ENCODE measurements at places on chromosomes 1 and 21.
A peak's percentile ranks its signal among the peaks of the same experiment; 100 is the strongest.

DNA sequence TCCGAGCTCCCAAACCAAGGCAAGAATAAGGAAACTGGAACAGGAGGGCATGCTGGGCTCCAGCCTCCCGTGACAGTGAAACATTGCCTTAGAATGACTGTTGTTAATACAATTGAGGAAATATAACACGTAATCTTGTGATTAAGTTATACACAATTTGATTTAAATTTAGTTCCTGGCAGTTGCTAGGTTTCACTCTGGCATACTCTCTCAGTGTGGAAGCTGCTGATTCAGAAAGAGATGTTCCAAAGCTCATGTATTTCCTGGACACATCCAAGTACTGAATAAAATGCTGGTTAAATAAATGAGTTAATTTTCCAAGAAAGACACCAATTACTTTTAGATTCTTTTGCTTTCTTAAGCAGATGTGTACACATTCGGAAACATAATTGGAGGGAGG is 176.1 kb downstream of the GRIK1 start:
- DNase-seq = no peak

DNA sequence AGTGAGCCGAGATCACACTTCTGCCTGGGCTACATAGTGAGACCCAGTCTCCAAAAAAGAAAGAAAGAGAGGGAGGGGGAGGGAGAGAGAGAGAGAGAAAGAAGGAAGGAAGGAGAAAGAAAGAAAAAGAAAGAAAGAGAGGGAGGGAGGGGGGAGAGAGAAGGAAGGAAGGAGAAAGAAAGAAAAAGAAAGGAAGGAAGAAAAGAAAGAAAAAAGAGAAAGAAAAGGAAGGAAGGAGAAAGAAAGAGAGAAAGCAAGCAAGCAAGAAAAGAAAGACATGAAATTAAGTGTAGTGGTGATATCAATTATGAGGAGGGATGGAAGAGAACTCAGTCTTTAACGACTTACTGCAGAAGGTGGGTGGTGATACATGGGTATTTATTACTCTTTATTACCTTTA is 38.5 kb downstream of the CA6 start:
- no peak for DNase-seq

DNA sequence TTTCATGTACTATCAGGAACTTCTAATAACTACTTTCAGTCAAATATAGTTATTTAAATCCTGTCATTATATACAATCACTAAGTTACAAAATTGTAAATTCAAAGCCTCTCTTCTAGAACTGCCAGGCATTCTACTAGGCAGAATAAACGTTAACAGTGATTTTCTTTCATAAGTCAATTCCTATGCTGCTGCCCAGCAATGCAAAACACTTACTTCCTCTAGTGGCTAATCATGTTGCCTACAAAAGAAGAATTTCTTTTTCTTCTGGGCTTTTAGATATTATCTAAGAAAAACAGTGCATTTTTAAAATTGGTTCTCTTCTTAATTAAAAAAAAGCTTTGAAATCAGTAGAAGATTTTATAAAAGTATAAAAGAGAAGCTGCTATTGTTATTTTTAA is 509.8 kb upstream of the ADAMTS5 start:
- DNase-seq = no peak

GRCh38 chr1:33456502-33456886 is 16.0 kb upstream of the ZSCAN20 start:
- no peak for DNase-seq

DNA sequence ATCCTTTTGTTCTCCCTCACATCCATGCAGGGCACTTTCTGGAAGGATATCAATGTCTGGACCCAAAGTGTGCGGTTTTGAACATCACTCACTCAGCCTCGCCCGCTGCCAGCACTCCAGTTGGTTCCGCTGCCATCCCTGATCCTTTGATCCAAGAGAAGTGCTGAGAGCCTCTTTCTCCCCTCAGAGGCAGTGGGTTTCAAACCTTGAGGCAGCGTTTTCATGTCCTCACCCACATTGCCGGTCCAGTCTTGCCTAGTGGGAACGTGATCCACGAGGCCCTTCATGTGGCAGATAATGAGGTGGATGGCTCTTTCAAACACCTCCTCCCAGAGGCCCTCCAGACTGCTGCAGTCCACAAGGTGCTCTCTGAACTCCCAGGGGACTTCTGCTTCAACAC is 122.2 kb downstream of the ACTL8 start:
- no peak for DNase-seq

GRCh38 chr1:93344886-93345632 is 648 bp upstream of the DR1 start:
- DNase-seq = peak; percentile 54

GRCh38 chr1:169043823-169044222 is 62.7 kb upstream of the ATP1B1 start:
- no peak for DNase-seq

GRCh38 chr1:155091071-155092051 is 12.7 kb downstream of the EFNA3 start:
- peak; percentile 34 for DNase-seq

- DNase-seq = no peak
Measured at GRCh38 chr1:220045356-220046051, 801 bp downstream of the EPRS1 start.

- no peak for DNase-seq
Measured at GRCh38 chr1:188406636-188407035, 1577.9 kb downstream of the PLA2G4A start.

GRCh38 chr21:41362605-41363369 is 960 bp downstream of the MX2 start:
- DNase-seq = no peak

GRCh38 chr1:3890389-3891328 is 9.4 kb downstream of the C1orf174 start:
- DNase-seq = peak; percentile 71

GRCh38 chr1:230459465-230459864 is 33.3 kb upstream of the PGBD5 start:
- peak; percentile 75 for DNase-seq

GRCh38 chr1:40264354-40264781 is 6.3 kb downstream of the ZMPSTE24 start:
- DNase-seq = no peak

DNA sequence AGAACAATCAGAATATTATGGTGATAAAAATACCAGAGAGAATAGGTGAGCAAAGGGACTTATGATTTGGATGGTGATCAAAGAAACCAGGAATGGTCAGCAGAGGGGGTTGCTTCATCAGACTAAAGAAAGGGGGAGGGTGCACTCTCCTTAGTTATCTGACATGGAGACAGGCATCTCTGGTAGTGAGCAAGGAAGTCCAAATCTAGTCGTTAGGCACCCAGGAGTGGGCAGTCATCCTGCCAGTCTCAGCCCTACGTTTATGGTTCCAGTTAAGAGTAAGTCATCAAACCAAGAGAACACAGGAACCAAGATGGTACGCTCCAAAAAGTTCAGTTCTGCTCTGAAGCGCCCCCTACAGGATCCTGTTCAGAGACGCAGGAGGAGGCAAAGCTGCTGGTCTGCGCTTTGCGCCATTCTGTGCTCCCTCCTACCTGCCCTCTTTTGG is 28.6 kb downstream of the EBNA1BP2 start:
- DNase-seq = no peak

DNA sequence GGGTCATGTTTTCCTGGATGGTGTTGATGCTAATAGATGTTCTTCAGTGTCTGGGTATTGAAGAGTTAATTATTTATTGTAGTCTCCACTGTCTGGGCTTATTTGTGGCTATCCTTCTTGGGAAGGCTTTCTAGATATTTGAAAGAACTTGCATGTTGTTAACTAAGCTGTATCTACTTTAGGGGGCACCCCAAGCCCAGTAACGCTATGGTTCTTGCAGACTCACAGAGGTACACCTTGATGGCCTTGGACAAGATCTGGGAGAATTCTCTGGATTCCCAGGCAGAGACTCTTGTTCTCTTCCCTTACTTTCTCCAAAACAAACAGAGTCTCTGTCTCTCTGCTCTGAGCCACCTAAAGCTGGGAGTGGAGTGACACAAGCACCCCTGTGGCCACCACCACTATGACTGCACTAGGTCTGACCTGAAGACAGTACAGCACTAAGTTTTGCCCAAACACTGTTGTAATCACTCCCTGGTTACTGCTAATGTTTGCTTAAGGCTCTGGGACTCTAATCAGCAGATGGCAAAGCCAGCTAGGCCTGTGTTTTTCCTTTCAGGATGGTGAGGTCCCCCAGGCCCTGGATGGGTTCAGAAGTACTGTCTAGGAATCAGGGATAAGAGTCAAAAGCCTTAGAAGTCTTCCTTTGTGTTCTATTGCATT is 76.5 kb upstream of the C1orf21 start:
- no peak for DNase-seq

DNA sequence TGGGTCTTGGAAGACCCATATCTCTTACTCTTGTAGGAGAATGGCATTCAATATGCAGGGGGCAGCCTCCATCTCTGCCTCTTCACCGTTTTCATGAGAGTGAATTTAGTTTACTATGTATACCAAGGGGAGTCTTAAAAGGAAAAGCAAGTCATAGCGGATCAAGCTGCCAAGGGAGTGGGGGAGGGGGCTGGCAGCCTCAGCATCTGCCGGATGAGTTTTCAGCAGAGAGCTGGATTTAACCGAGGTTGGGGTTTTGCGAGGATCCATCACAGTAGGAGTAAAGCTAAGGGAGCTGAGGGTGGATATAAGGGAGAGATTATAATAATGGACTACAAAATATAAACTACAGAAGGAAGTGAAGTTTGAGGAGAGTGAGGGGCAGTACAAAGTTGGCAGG is 9.9 kb downstream of the CD160 start:
- no peak for DNase-seq

DNA sequence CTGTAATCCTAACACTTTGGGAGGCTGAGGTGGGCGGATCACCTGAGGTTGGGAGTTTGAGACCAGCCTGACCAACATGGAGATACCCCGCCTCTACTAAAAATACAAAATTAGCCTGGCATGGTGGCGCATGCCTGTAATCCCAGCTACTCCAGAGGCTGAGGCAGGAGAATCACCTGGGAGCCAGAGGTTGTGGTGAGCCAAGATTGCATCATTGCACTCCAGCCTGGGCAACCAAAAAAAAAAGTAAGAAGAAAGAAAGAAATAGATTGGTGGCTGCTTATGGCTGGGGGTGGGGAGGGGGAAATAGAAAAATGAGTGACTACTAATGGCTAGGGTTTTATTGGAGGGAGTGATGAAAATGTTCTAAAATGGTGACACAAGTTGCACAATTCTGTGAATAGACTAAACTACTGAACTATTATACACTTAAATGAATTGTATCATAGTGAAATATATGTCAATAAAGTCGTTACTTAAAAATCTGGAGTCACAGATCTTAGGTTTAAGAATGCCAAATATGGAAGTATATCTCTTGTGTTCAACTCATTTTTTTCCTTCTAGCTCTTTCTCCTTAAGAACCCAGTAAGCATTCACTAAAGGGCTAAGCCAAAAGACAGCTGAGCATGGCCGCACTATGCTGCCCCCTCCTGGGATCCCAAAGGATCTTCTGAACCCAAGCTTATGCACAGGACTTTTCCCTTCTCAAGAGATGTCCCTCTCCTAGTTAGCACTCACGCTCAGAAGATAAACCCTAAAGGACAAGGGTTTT is 3.2 kb upstream of the NPL start:
- peak; percentile 47 for DNase-seq

DNA sequence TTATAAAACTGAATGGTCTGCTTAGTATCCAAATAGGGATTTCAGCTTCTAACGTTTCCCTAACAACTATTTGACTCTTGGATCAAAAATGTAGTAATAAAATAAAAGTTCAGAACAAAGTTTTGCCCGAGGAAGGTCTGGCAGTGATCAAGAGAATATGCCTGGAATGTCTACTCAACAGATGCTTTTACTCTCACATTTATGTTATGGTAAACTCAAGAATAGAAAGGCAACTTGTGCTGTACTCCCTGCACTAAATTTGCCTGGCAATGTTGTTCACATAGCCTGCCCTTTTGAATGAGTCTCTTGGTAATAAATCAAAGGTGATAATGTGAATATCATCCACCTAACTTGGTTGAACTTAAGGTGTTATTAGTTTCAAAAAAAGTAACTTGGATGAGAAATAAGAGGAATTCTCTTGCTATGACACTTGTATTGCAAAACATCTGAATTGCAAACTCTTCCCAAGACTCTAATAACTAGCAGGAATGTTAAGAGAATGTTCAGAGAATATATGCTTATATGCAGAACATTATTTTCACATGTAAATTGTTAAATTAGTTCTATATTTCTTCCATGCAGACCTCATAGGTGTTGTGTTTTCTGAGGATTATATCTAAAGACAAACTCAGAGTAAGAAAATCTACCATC is 215.8 kb downstream of the COL24A1 start:
- no peak for DNase-seq

- DNase-seq = no peak
Measured at GRCh38 chr1:12478612-12478985, 139.4 kb downstream of the DHRS3 start.

DNA sequence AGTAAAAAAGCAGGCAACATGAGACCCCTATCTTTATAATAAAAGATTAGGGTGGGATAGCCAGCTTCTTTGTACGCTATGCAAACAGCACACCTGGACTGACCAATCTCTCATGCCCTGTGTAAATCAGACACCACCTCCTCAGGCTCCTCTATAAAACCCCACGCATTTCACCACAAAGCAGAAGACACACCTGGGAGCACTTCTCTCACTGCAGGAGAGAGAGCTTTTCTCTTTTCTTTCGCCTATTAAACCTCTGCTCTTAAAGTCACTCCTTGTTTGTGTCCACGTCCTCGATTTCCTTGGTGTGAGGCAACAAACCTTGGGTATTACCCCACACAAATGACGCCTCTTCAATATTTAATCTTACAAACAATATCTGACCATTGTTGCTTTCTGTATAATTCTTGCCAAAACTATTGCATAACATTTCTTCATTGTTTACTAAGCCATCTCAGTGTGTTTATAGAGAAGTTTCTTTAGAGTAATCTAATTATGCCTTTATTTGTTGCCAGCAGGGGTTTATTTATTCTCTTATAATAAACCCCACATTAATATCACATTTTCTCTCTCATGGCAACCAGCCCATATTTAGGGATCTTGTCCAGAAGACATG is 31.6 kb upstream of the NUF2 start:
- DNase-seq = no peak

DNA sequence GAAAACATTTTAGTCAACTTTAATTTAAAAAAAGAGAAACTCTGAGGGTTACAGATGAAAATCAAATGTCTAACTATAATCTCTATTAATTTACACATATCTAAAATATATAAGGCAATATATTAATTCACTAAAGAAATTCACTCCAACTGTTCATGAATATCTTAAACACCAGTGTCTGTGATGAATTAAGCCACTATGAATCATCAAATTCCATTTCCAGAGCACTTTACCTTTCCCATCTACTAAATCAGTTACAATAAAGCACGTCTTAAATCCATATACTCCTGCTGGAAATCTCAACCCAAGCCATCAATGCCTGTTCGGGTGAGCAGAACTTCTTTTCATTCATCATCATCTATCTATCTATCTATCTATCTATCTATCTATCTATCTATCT is 4.3 kb downstream of the TAF5L start:
- no peak for DNase-seq

- DNase-seq = no peak
Measured at GRCh38 chr1:53641481-53642214, 97.3 kb downstream of the GLIS1 start.
